ENCODE measurements at places on chromosomes 16 and 17.
A peak's percentile ranks its signal among the peaks of the same experiment; 100 is the strongest.

- no peak for DNase-seq
These were observed 36.2 kb downstream of the ZNF778 start for GRCh38 chr16:89253548-89254287.

GRCh38 chr17:39011907-39012468 lies 44.8 kb upstream of the FBXO47 start:
- DNase-seq: no peak

DNA sequence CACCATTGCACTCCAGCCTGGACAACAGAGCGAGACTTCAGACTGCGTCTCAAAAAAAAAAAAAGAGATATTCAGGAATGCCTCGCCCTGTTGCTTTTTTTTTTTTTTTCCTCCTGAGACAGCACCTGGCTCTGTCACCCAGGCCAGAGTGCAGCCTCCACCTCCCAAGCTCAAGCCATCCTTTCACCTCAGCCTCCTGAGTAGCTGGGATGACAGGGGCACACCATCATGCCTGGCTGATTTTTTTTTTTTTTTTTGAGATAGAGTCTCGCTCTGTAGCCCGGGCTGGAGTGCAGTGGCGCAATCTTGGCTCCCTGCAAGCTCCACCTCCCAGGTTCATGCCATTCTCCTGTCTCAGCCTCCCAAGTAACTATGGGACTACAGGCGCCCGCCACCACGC lies 8.0 kb downstream of the PHAF1 start:
- no peak for DNase-seq

GRCh38 chr17:19337712-19338023 lies 24.9 kb downstream of the B9D1 start:
- no peak for DNase-seq

- no peak for DNase-seq
These were observed 1.0 kb downstream of the MYLK3 start for GRCh38 chr16:46746821-46747776.

DNA sequence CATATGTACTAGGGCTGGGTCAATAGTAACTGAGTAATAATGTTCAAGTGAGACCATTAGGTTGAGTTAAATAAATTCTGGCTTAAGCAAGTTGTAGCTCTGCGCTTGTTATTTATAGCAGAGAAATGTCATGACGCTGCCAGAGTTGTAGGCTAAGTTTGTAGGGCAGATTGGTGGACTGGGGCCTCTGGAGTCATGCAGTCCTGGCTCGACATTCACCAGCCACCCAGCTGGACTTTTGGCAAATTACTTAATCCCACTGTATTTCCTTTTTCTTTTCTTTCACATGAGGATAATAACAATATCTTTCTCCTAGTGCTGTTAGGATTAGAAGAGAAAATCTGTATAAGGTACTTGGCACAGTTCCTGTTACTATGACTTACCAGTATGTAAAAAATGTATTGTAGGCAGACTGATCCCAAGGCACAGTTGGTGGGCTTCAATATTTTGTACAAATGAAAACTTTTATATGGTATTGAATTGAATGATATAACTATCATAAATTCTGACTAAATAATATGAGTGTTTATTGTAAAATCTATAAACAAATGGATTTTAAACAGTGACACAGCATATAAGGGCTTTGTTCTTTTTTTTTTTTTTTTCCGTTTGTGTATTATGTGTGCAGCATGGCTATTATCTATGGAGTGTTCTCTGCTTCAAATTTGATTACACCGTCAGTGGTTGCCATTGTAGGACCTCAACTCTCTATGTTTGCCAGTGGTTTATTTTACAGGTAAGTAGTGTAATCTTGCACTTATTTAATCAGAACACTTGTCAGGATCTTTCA lies 2.6 kb downstream of the MFSD11 start:
- no peak for DNase-seq

DNA sequence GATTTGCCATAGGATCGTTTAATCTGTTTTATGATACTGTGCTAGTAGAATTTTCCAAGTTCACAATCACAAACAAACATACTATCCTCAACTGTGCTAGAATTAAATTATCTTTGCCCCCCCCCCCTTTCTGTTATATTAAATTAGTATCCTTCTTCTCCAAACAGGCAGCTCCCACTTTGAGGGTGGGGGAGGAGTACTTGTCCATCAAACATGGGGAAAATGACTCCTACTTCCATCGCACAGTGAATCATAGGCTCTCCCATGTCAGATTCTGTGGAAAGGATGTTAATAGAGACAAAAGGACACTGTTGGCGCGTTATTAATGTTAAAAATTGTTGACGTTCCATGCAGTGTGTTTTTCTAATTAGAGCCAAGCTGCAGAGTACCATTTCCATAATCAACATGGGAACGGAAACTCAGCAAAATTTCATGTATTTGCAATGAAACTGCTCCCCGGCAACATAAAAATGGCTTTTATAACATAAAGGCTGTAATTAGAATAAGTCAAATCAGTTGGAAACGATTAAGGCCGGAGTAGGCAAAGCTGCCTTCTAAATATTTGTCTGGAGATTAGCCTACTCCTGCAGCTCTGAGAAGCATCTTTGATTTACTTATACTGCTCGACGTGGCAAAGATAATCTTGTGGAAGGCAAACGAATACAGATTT lies 104.6 kb downstream of the RBFOX1 start:
- no peak for DNase-seq

DNA sequence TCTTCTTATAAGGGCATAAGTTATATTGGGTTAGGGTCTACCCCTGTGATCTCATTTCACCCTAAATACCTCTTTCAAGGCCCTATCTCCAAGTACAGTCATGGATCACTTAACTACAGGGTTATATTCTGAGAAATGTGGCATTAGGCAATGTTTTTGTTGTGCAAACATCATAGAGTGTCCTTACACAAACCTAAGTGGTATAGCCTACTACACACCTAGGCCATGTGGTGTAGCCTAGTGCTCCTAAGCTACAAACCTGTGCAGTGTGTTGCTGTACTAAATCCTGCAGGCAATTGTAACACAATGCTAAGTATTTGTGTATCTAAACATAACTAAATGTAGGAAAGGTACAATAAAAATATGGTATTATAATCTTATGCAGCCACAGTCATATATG lies 18.0 kb downstream of the CLEC3A start:
- DNase-seq: no peak

- DNase-seq: no peak
These were observed 1.6 kb downstream of the CHD9 start for GRCh38 chr16:53056392-53056881.

GRCh38 chr17:11499881-11500280 lies 98.4 kb upstream of the DNAH9 start:
- DNase-seq: no peak

DNA sequence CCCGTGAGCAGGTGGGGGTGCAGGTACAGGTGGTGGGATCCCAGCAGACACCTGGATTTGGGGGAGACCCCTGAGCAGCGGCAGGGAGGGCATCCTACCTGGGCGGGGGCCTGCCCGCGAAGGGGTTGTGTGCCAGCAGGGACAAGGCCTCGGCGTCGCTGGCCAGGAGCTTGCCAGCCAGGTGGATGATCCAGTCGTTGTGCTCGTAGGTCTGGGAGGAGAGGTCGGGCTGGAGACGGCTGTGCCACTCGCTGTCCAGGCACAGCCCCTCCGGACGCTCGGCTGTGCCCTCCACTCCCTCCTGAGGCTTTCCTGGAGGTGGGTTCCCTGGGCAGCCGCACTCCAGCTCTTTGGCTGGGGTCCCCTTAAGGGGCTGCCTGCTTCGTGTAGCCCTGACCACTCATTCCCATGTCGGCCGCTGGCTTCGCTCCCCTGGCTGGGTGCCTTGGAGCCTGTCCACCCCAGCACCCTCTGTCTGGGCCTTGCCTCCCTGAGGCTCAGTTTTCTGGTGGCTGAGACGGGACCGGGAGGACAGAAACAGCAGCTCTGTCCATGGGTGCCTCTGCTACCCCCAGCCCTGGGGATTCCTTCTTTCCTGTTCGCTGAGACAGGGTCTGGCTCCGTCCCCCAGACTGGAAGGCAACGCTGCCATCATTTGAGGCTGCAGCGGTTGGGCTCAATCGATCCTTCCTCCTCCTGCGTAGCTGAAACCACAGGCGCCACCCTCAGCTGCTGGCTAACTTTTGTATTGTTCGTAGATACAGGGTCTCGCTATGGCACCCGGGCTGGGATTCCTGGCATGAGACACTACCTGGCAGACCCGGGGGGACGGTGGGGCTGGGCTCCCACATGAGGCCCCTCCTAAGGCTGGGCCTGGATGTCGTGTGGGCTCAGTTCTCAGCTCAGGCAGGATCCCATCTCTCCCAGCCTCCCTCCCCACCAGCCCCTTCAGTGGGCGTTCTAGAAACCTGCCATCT lies 68.6 kb upstream of the GNG13 start:
- no peak for DNase-seq

DNA sequence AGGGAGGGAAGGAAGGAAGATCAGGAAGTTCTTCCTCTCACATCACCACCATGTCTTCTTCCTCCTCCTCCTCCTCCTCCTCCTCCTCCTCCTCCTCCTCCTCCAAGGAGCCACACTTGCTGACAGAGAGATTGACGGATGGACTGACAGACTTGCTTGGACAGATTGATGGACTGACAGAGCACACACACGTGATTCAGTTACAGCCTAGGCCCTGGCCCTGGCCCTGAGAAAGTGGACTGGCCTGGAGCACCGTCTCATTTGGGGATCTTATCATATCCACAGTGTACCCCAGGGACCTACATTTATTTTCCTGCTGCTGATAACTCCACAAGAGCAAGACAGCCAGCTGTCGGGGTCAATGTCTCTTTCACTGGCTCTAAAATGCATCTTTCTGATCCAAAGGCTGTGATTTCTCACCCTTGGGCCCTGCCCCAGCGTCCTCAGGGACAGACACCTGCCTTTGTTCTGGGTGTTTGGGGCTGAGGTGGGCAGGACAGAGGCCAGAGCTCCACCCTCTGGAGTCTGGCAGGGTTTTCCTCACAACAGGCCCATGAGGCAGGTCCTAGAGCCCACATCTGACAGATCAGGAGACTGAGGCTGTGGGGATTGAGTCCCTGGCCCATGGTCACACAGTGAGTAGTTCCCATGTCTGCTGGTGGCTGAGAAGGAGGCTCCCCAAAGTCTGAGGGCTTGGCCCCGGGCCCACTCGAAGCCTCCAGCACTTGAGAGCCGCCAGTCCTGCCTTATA lies 2.3 kb upstream of the P2RX1 start:
- no peak for DNase-seq

- no peak for DNase-seq
These were observed 635 bp upstream of the AATF start for GRCh38 chr17:36947922-36948716.

- DNase-seq: no peak
These were observed 46.5 kb downstream of the ARHGAP27 start for GRCh38 chr17:45386178-45386577.

DNA sequence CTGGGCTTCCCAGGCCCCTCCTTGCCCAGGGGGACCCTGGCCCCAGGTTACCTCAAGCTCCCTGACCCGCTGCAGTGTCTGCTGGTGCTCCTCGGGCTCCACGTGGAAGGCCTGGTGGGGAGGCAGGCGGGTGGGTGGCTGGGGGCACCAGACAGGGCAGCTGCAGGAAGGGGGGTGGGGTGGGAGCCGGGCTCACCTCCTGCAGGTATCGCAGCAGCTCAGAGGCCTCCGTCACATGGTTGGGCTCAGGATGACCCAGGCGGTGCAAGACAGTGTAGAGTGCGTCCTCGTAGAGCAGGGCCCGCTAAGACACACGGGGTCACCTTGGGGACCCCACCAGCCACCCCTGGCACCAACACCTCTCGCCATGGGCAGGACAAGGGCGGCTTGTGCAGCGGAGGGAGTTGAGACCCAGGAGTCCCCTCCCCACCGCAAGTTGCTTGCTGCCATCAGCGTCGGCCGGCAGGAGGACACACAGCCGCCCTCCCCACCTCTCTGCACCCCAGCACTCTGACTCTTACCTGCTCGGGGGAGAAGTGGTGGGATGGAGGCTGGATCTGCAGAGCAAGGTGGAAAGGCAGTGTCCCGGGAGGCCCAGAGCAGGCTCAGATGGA lies 1.1 kb downstream of the UNC13D start:
- peak; percentile 13 for DNase-seq
